Activated CD8-positive, alpha-beta memory T cell treated with anti-CD3 and anti-CD28 coated beads for 1 hour (primary cell): ENCODE measurements at places on chromosomes 1 and 21.

GRCh38 chr1:11394592-11395245 lies 84.2 kb upstream of the DISP3 start:
- DNase-seq: no peak

GRCh38 chr1:227739636-227740035 lies 4.4 kb downstream of the SNAP47 start:
- no peak for DNase-seq

GRCh38 chr1:94607398-94607797 lies 65.8 kb upstream of the F3 start:
- no peak for DNase-seq

- no peak for DNase-seq
These were observed 15.1 kb downstream of the FAAP20 start for GRCh38 chr1:2179283-2180013.

- DNase-seq: no peak
These were observed 92.2 kb downstream of the GRIK3 start for GRCh38 chr1:36942148-36942547.

- DNase-seq: no peak
These were observed 525.3 kb downstream of the KIF26B start for GRCh38 chr1:245679821-245680780.

GRCh38 chr1:183903101-183903500 lies 98.2 kb downstream of the RGL1 start:
- no peak for DNase-seq

DNA sequence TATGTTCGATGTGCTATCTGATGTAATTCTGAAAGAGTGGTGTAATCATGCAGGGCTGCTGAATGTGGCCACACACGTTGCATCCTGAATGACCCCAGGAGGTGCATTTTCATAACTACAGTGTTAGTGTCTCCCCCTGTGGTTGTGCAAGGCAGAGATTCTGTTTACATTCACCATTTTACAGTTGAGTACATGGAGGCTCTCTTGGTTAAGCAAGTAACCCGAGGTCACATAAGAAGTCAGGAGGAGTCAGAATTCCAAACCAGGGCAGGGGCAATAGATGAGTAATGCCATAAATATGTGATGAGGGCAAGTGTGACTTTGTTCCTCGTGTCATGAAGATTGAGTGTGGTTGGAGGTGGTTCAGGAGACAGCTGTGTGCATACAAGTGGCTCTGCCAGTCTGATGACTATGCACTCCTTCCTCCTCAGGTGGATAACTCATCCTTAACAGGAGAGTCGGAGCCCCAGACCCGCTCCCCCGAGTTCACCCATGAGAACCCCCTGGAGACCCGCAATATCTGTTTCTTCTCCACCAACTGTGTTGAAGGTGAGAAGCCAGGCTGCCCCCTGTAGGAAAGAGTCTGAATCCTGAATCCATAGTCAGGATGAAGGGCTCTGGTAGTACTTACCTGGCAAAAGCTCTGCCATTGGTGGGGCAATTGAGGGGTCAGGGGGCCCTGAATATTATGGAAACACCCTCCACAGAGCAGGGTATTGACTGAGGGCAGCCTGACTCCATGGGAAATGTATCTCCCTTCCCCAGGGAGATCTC lies 9.3 kb downstream of the ATP1A2 start:
- no peak for DNase-seq

- no peak for DNase-seq
These were observed 101.7 kb downstream of the ADSS2 start for GRCh38 chr1:244350027-244350426.

- DNase-seq: no peak
These were observed 280.4 kb downstream of the SETD4 start for GRCh38 chr21:35779690-35780570.

DNA sequence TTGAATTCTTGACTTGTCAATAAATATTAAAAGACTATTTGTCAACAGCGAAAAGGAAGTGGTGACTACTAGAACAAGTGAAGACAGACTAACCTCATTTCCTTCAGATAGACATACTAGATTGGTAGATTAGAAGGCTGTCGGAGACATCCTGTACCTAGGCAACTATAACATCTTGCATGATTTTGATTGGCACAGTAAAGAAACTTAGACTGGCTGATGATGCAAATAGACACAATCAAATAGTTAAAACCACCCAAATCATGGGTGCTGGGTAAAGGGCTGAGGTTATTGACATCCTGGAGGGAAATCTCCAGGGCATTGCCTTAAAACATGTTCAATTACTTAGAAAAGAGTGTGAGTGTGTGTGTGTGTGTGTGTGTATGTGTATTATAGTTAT lies 85.9 kb upstream of the EDEM3 start:
- DNase-seq: no peak

- DNase-seq: no peak
These were observed 22.6 kb downstream of the OR2G3 start for GRCh38 chr1:247627951-247628350.

DNA sequence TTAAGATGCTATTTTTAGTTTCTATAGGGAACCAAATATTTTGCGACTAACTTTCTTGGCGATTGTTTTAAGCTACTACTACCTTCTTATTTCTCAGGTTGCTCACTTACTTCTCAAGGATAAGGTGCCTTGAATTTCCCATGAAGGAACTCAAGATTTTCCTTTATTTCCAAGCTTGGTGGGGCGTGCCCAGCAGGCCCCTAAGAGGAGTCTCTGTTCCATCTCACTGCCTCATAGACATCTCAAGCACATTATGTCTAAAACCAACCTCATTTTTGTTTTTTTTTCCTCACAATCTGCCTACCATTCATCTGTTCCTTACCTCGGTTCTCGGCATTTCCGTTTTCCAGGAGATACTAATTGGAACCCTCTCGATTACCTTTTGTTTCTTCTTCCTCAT lies 421.9 kb downstream of the DISC1 start:
- no peak for DNase-seq

- no peak for DNase-seq
These were observed 37.3 kb downstream of the ATF3 start for GRCh38 chr1:212645546-212646543.

DNA sequence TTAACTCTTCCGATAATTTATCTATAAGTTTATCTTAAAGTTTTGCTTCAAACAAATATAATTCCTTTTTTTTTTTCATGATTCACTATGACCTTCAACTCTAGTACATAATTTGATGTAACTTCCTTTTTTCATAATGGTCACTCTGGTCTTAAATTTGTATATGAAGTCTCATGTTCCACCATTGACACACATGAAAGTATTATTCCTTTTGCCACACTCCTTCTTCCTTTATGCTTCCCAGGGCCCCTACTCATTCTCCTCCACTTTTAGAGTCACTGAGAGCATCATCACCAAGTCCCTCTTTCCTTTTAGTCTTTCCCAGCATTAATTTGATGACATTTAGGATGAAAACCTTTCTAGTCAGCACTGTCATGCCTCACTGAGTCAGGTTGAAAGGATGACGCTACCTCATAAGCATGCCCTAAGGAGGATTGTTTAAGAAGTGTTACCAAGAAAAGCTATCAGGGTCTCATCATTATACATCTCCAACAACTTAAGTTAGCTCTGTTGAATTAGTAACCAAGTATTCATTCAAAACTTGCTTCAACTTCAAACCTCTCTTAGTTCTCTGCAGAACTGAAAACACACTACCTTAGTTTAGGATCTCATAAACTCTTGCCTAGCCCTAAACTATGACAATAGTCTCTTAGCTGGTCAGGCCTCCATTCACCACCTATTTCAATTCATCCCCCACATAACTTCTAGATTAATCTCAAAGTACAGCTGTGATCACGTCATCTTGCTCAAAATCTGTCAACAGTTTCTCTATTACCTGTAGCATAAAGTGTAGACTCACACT lies 14.5 kb downstream of the AUNIP start:
- DNase-seq: no peak

DNA sequence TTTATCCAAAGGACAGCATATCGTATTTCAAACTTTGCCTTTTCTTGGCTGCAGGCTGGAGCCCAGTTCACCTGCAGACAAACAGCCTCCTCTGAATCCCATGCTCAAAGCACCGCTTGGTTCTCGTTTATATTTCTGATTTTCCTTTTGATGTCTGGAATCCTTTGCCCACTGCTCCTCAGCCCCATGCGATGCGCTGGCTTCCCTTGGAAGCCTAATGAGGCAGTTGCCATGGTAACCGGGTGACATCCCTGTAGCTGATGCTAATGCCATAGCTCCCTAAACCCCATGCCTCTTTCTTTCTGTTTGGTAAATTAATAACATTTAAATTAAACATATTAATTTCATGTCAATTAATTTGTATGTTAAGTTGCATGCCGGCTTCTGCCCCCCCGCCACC lies 327.1 kb downstream of the PRDM2 start:
- DNase-seq: no peak

DNA sequence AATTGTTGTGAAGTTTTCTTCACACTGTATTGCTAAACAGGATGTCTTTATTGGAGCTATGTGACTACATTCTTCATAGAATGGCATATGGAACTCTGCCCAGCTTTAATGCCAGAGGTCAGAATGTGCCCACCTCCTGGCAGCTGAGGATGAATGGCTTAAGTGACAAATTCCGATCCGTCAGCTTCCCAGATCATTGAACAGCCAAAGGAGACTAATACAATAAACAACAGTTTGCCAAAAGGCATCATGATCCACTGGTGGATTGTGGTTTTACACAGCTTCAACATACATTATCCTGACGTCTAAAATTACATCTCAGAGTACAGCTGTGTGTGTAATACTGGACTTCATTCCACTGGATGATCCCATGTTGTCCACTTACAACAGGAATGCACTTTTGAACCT lies 68.7 kb upstream of the C1orf105 start:
- no peak for DNase-seq

DNA sequence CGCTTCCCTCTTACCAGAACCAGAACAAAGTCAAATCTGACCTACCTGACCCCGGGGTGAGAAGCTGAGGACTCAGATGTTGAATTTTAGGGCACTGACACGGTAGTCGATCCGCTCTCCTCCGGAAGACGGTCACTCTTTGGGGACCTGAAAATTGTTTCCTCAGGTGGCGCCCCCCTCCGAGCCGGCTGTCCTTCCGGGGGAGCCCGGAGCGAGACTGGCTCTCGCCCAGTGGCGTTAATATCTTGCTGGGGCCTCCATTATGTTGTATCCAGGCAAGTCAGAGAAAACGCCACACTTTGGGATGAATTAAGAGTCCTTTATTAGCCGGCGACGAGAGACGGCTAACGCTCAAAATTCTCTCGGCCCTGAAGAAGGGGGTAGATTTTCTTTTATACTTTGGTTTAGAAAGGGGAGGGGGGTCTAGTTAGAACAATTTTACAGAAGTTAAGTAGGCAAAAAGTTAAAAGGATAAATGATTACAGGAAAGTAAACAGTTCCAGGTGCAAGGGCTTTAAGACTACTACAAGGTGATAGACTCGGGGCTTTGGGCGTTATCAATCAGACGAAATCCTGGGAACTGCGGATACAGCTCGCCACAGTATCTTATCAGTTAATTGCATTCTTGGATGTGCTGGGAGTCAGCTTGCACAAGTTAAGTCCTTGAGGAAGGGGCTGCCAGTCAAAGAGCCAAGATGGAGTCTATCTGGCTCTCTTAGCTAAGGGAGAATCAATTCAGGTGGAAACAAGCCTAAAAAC lies 269.5 kb downstream of the DSCAM start:
- no peak for DNase-seq

GRCh38 chr1:228017356-228018124 lies 10.7 kb downstream of the WNT3A start:
- DNase-seq: no peak

GRCh38 chr1:10253149-10253548 lies 42.8 kb downstream of the KIF1B start:
- no peak for DNase-seq

DNA sequence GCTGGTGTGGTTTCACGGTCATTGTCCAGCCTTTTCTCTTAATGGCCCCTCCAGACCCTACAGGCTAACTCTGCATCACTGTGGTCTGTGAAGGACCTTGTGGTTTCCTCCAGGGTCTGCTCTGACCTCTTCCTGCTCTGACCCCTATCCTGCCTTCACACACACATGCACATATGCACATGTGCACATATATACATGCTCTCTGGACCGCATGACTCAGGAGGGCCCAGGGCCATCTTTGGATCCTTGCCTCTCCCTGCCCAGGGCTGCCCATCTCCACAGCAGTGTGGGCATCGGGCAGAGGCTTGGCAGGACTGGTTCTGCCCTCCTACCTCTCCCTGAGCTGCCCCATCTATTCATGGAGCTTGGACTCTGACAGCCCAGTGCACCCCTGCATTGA lies 510.9 kb downstream of the PTPRU start:
- DNase-seq: no peak

DNA sequence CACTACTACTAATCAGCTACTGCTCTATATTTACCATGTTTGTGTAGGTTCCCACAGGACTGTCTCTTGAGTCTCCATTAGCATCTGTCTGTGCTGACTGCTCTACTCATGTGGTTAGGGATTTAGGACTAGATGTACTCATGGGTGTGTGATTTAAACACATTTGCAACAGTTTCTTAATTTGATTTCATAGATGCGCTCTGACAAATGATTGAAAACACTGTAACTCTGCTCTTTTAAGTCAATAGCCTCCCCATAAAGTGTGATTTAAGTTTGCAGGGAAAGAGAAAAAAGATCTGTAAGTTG lies 809.3 kb downstream of the NCAM2 start:
- no peak for DNase-seq

GRCh38 chr1:30744060-30744756 lies 13.4 kb downstream of the LAPTM5 start:
- no peak for DNase-seq

- no peak for DNase-seq
These were observed at the start of gene TRIM67 for GRCh38 chr1:231161667-231162296. TRIM67 (plus strand) TSS chr1:231162058; CDS start chr1:231162970, 912 bp downstream.

GRCh38 chr1:244603498-244603897 lies 49.4 kb upstream of the DESI2 start:
- no peak for DNase-seq

- DNase-seq: peak; percentile 95
These were observed at the start of gene KIF1B for GRCh38 chr1:10209905-10210810. KIF1B (plus strand) TSS chr1:10210570; CDS start chr1:10232329, 21,759 bp downstream.

- no peak for DNase-seq
These were observed 125.3 kb downstream of the DISP1 start for GRCh38 chr1:222940095-222940494.

GRCh38 chr1:24875991-24876506 lies 54.0 kb downstream of the RUNX3 start:
- no peak for DNase-seq

GRCh38 chr1:102757363-102757762 lies 351.0 kb downstream of the COL11A1 start:
- DNase-seq: no peak
